Heart left ventricle (tissue), 16 donors: ENCODE measurements at places on chromosomes 4 and X. TPM values are rescaled to one million over a fixed set of nuclear protein-coding genes. Genes with fewer than 3 reads are reported as not detected.

Gene MSX1
- 2.2 TPM for polyA plus RNA-seq

Gene GAGE12J
- not detected for polyA plus RNA-seq

Gene SORCS2
- polyA plus RNA-seq: 0.28 TPM

Gene USP17L12
- polyA plus RNA-seq: not detected

Gene MAPK10
- 2.0 TPM for polyA plus RNA-seq

Gene IKBKG
- polyA plus RNA-seq: 29.4 TPM

Gene HDAC8
- polyA plus RNA-seq: 26.1 TPM

Gene BEX2
- 1.1 TPM for polyA plus RNA-seq

Gene UNC5C
- 0.69 TPM for polyA plus RNA-seq

Gene BEX5
- 2.2 TPM for polyA plus RNA-seq

DNA sequence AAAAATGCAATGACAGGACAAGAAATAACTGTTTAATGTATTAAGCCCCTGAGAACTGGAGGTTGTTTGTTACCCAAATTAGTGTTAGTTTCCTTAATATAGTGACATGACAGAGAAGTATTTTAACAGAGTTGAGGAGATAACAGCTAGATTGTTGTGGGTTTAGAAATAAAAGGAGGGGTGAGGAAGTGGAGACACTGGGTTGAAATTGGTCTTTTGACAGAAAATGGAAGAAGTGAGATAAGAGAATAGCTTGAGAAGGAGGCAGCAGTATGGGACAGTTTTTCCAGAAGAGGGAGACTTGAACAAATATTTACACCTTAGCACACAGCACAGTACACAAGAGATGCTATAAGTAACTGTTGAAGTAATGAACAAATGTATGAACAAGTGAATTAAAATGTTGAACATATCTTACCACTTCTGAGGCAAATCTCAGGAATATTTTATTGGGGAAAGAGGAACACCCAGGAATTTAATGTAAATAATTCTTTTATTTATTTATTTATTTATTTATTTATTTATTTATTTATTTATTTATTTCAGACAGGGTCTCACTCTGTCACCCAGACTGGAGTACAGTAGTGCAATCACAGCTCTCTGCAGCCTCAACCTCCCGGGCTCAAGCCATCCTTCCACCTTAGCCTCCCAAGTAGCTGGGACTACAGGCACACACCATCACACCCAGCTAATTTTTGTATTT lies 58.0 kb upstream of the EGFL6 start:
- no peaks in the 10 kb centered on the region for H3K36me3 ChIP-seq
- no peaks in the 10 kb centered on the region for H3K4me1 ChIP-seq
- no peak overlapping the region for H3K4me3 ChIP-seq
- H3K27ac ChIP-seq: no peak overlapping the region
- no peaks in the 10 kb centered on the region for H3K27me3 ChIP-seq

DNA sequence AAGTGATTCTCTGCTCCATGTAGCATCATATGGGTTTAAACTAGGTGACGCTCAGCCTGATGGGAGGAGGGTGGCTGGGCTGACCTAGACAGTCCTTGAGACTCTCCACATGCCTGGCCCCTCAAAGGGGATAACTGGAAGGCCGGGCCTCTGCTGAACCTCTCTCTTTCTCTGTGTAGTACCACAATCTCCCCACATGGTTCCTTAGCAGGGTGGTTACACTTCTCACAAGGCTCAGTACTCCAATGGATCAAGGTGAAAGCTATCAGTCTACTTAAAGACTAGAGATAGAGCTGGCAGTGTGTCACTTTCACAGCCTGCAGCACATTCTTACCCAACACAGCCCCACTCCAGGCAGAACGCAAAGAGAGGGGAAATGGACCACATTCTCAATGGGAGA lies 80.4 kb downstream of the LDB2 start:
- H3K36me3 ChIP-seq: no peaks in the 10 kb centered on the region
- H3K27ac ChIP-seq: peak overlapping the region; percentile 70
- H3K4me1 ChIP-seq: peaks cover 3% of the 10 kb centered on the region

- H3K4me1 ChIP-seq: no peaks in the 10 kb centered on the region
- H3K4me3 ChIP-seq: no peak overlapping the region
- H3K36me3 ChIP-seq: no peaks in the 10 kb centered on the region
- no peaks in the 10 kb centered on the region for H3K27me3 ChIP-seq
Measured at GRCh38 chrX:56107320-56107719, 124.8 kb upstream of the KLF8 start.

- DNase-seq: no peak
- H3K4me1 ChIP-seq: no peaks in the 10 kb centered on the region
- H3K27me3 ChIP-seq: no peaks in the 10 kb centered on the region
- H3K4me3 ChIP-seq: no peak overlapping the region
- no peak overlapping the region for H3K27ac ChIP-seq
- no peaks in the 10 kb centered on the region for H3K36me3 ChIP-seq
Measured at GRCh38 chrX:39196192-39197102, 395.2 kb downstream of the MID1IP1 start.

- H3K27ac ChIP-seq: no peak overlapping the region
- H3K36me3 ChIP-seq: peaks cover 23% of the 10 kb centered on the region
- H3K4me3 ChIP-seq: no peak overlapping the region
- no peaks in the 10 kb centered on the region for H3K4me1 ChIP-seq
Measured at GRCh38 chrX:56987741-56988140, 7.6 kb downstream of the SPIN3 start.

DNA sequence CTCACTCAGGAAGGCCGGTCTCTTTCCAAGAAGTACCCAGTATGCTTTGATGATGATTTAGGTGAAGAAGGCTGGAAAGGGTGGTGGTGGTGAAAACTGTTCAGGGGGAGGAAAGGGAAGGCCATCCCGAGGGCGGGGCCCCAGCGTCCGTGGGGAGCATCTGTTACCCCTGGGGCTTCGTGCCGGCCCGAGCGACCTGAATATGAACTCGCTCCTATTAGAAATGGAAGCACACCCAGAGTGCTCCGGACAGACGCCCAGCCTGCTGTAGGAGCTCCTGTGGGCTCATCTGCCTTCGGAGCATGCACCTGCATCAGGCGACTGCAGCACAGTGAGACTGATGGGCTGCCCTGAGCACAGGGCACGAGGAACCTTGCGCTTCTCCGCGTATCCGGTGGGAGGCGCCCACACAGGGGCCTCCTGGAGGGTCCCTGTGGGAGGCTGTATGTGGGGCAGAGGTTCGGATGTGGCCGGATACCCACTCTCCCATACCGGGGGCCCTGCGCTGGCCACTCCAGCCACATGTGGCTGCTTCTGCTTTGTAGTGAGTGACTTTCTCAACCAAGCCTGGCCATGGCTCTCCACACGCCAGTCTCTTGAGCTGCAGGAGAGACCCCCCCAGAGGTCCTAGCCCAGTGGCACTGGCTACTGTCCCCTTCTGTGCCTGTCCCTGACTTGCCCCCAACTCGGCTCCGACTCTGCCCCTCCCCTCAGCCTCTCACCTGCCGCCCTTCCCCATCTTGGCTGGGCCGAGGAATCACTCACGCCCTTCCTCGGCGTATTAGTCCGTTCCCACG lies 36.7 kb downstream of the FGFRL1 start:
- H3K36me3 ChIP-seq: no peaks in the 10 kb centered on the region
- no peak overlapping the region for H3K27ac ChIP-seq
- peaks cover 32% of the 10 kb centered on the region for H3K27me3 ChIP-seq

DNA sequence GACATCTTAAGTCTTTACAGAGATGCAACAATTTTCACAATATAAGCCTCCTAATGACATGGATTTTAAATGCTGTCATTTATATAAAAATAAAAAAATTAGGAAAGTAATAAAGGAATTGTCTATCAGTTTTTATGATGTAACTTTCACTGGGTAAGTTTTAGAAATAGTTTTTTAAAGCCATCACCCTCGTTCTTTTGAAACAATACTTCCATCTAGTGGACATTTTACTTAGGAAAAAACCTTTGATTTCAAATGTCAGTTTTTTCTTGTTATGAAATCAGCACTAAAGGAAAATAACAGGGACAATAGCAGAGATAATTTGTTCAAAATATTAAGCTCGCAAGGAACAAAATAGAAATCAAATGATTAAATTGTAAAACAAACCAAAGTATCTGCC lies 24.3 kb upstream of the NDNF start:
- DNase-seq: no peak
- H3K36me3 ChIP-seq: no peaks in the 10 kb centered on the region
- H3K27me3 ChIP-seq: no peaks in the 10 kb centered on the region
- H3K27ac ChIP-seq: no peak overlapping the region
- no peak overlapping the region for H3K4me3 ChIP-seq
